Gastrocnemius medialis (tissue), 4 donors: ENCODE measurements at places on chromosomes 11 and 22. TPM values are rescaled to one million over a fixed set of nuclear protein-coding genes. Genes with fewer than 3 reads are reported as not detected.

TNRC6B gene
- 76.7 TPM for total RNA-seq

TENM4 gene
- 0.02 TPM for total RNA-seq

MAPK12 gene
- total RNA-seq = 193 TPM

CWF19L2 gene
- 12.0 TPM for total RNA-seq

CLCF1 gene
- total RNA-seq = 0.24 TPM

LGR4 gene
- 5.5 TPM for total RNA-seq

C11orf16 gene
- not detected for total RNA-seq

- H3K36me3 ChIP-seq = no peaks in the 10 kb centered on the region
- peak; percentile 55 for DNase-seq
- peaks cover 54% of the 10 kb centered on the region for H3K4me1 ChIP-seq
- peak overlapping the region; percentile 72 for H3K27ac ChIP-seq
- no peak overlapping the region for H3K4me3 ChIP-seq
Observed at GRCh38 chr11:11510939-11511338, 110.9 kb downstream of the GALNT18 start.

DNA sequence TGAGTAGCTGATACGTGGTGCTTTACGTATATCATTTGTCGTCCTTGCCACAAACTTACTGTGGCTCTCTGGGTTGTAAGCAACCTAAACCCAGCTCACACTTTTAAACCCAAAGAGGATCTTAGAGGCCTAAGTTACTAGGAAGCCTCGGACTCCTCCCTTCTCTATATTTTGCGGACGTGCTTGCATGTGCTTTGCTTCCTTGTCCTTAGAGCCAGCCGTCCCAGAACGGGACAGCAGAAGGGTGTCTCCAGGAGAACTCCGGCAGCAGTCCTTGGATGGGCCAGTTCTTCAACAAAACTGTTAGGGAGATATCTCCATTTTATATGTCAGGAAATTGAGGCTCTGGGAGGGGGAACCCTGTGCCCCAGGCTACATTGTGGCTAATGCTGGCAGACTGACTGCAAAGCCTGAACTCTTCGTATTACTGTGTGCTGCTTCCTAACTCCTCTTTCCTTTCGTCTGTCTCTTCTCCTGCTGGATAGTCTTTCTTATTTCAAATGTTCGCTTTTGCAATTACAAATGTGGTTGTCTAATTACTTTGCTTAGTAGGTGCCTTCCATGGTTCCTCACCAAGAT lies 33.8 kb downstream of the TNRC6B start:
- H3K27ac ChIP-seq = peak overlapping the region; percentile 60
- no peaks in the 10 kb centered on the region for H3K27me3 ChIP-seq
- H3K4me1 ChIP-seq = peaks cover 68% of the 10 kb centered on the region
- no peak for DNase-seq
- H3K4me3 ChIP-seq = no peak overlapping the region

GRCh38 chr11:83265331-83265730 lies 20.8 kb downstream of the CCDC90B start:
- no peak for DNase-seq
- peaks cover 2% of the 10 kb centered on the region for H3K4me1 ChIP-seq
- no peak overlapping the region for H3K27ac ChIP-seq
- no peak overlapping the region for H3K4me3 ChIP-seq
- no peaks in the 10 kb centered on the region for H3K27me3 ChIP-seq

GRCh38 chr22:27613099-27614005 lies 188.2 kb downstream of the MN1 start:
- no peaks in the 10 kb centered on the region for H3K36me3 ChIP-seq
- H3K27me3 ChIP-seq = no peaks in the 10 kb centered on the region
- peaks cover 8% of the 10 kb centered on the region for H3K4me1 ChIP-seq
- no peak overlapping the region for H3K27ac ChIP-seq

DNA sequence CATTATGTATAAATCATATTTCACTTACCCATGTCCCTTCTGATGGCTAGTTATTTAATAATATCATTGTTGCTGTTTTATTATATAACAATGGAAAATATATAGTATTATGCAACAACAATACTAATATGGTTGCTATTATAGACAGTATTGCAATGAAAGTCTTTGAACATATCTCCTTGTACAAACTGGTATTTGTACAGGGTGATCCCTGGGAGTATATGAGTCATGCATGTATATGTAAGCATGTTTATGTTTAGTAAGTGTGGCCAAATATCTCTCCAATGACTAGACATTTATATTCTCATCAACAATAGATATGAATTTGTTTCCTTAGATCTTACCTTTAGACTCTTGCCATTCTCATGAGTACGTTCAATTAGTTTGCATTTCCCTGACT lies 55.9 kb downstream of the KCNC1 start:
- peaks cover 4% of the 10 kb centered on the region for H3K4me1 ChIP-seq
- H3K27me3 ChIP-seq = no peaks in the 10 kb centered on the region
- H3K4me3 ChIP-seq = no peak overlapping the region
- no peaks in the 10 kb centered on the region for H3K36me3 ChIP-seq
- no peak for DNase-seq

DNA sequence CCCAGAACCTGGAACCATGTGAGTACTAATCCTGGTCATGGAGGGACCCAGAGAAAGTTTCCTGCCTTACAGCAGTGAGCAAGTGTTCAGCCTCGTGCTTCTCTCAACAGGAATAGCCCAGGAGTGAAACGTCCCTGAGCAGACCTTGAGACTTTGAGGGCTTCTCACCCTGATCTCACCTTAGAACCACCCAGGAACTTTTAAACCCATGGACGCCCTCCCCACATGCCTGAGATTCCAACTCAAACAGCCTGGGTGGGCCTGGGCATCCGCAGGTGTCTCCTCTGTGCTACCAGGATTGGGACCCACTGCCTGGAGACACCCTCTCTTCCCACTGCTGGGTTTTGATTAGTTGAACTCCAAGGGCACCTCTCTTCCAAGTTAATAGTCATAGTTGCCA lies 297.2 kb downstream of the NTM start:
- no peak overlapping the region for H3K27ac ChIP-seq
- no peaks in the 10 kb centered on the region for H3K27me3 ChIP-seq
- no peaks in the 10 kb centered on the region for H3K4me1 ChIP-seq
- no peak overlapping the region for H3K4me3 ChIP-seq

- DNase-seq = no peak
- no peaks in the 10 kb centered on the region for H3K36me3 ChIP-seq
- H3K27ac ChIP-seq = no peak overlapping the region
- H3K27me3 ChIP-seq = peaks cover 6% of the 10 kb centered on the region
Observed at GRCh38 chr22:19644314-19645223, 69.7 kb upstream of the SEPTIN5 start.

DNA sequence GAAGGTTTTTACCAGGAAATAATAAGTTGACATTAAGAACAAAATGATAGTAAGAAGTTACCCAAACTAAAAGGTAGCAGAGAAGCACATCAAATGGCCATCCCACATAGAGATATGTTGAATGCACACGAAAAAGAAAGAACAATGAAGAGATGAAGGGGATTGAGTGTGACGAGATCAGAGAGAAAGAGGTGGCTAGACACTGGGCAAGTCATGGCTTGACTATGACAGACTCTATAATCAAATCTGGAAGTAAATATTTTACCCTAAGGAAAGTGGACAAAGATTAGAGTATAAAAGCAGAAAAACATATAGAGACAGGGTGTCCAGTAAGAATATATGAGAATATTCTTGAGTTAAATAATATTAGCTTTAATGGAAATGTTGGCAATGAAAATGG lies 31.4 kb downstream of the CASP12 start:
- no peak overlapping the region for H3K27ac ChIP-seq
- no peak for DNase-seq
- H3K4me3 ChIP-seq = no peak overlapping the region
- H3K4me1 ChIP-seq = no peaks in the 10 kb centered on the region

DNA sequence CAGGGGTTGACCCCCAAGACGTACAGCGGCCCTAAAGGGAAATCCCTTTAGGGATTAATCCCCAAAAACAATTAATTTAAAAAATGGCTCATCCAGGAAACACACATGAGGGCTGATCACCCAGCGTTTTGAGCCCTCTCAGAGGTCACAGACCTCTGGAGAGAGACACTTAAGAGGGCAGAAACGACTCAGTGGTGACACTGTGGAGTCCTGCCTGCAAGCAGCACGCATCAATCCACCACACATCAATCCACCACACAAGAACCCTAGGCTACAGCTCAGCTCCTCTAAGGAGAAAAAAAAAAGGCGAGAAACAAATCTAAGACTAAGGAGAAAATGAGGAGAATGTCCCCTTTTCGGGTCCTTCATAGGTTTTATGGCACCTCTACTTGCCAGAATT lies 12.5 kb upstream of the SELENOH start:
- no peaks in the 10 kb centered on the region for H3K27me3 ChIP-seq
- no peaks in the 10 kb centered on the region for H3K4me1 ChIP-seq
- H3K4me3 ChIP-seq = no peak overlapping the region
- H3K36me3 ChIP-seq = no peaks in the 10 kb centered on the region
- no peak overlapping the region for H3K27ac ChIP-seq

DNA sequence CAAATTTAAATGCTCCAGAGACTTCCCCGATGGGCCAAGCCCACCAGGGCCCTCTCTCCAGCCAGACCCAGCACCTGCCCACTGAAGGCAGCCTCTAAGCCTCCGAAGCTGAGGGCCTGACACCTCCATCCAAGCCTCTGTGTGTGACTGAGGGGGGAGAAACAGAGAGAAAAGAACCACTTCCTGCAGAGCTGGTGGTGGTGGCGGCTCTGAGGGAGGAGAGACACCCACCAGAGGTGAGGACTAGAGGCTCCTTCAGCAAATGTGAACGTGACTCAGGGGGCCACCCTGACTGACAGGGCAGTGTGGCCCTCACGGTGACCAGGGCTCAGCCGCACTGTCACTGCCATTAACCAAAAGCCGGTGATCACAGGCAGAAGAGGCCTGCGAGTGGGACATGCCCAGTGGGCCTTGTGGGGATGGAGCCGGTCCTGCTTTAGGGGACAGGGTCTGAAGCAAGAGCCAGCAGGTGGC lies 31.0 kb upstream of the CD5 start:
- no peaks in the 10 kb centered on the region for H3K27me3 ChIP-seq
- no peak overlapping the region for H3K4me3 ChIP-seq
- DNase-seq = no peak
- no peak overlapping the region for H3K27ac ChIP-seq

- no peak overlapping the region for H3K4me3 ChIP-seq
- H3K36me3 ChIP-seq = no peaks in the 10 kb centered on the region
- no peaks in the 10 kb centered on the region for H3K27me3 ChIP-seq
- no peak for DNase-seq
- H3K27ac ChIP-seq = no peak overlapping the region
Observed at GRCh38 chr22:28670756-28671155, 8.9 kb downstream of the TTC28 start.

DNA sequence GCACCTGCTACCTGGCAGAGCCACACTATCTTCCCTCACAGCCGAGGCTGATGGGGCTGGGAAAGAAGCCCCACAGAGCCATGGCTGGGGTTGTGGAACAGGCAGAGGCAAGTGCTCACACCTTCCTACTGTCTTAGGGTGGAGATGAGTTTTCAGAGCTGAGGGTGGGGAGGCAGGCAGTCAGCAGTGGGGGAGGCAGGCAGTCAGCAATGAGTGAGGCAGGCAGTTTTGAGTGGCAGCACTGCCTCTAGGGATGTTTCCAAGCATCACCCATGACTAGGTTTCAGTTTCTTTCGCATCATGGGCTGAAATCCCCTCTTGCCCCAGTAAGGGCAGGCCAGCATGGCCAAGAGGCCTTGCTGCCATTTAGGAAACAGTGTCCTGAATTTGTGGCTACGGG lies 41.6 kb upstream of the NTM start:
- no peaks in the 10 kb centered on the region for H3K36me3 ChIP-seq
- no peak for DNase-seq
- H3K4me1 ChIP-seq = no peaks in the 10 kb centered on the region
- no peak overlapping the region for H3K27ac ChIP-seq
